Pons (tissue), 1 donor: ENCODE measurements at places on chromosomes 3 and 15.

DNA sequence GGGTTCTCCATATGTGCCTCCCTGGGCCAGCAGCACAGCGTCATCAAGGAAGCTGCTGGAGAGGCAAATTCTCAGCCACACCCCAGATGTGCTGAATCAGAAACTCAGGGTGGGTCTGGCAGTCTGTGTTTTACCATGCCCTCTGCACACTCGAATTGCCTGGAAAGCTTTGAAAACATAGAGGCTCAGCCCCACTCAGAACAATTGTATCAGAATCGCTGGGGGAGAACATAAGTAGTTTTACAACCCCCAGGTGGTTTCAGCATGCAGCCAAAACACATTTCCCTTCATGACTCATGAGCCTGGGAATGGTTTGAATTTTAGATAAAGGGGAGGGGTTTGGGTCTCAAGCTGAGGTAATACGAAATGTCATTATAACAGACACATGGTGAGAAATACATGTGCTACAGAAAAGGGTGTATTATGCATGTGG is 9.6 kb downstream of the TGM4 start:
- DNase-seq: no peak

- no peak for DNase-seq
These were observed 645.6 kb upstream of the CBLB start for GRCh38 chr3:106514431-106514830.

DNA sequence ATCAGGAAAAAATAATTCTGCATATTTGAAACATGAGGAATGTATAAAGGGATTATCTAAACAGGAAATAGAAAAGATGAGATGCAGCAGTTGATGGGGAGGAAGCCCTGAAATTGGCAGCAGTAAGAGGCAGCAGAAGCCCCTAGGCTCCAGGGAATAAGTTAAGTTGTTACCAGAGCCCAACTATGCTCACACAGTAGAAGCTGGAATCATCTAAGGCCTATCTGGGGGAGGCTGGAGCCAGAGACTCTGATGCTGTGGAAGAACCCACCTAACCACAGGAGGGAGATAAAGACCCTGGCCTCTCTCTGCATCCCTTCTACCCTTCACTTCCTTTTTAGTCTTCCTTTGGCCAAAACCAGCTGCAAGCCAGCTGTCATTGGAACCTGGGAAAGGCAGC is 519.7 kb downstream of the DIPK2A start:
- DNase-seq: no peak

- DNase-seq: no peak
These were observed 84.5 kb upstream of the NMNAT3 start for GRCh38 chr3:139762302-139762701.

GRCh38 chr3:187230011-187230410 is 32.7 kb downstream of the RTP1 start:
- no peak for DNase-seq
